ENCODE measurements at places on chromosomes 6 and 20.
A peak's percentile ranks its signal among the peaks of the same experiment; 100 is the strongest.

GRCh38 chr20:58131551-58132142, 96.8 kb downstream of the ANKRD60 start:
- peak; percentile 80 for DNase-seq

- no peak for DNase-seq
Observed at GRCh38 chr6:15425947-15426346, 180.1 kb downstream of the JARID2 start.

- no peak for DNase-seq
Observed at GRCh38 chr6:108744996-108745395, 103.2 kb upstream of the ARMC2 start.

DNA sequence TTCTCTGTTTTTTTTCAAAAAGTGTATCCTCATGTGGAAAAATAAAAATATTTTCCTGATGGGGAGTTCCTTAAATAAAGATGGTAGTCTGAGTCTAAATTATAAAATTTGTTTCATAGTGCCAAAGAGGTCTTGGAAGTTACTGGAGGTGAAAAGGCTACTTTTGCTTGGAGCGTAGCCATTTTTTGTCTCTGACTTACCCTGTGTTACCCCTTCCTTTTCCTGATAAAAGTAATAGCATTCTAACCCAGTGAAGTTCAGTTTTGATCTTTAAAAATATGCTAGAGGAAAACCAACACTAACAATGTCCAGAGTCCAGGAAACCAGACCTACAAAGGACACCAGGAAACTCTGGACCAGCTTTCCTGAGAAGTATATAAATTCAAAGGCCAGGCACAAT, 112.2 kb upstream of the FOXO3 start:
- no peak for DNase-seq
